Hepatocyte (in vitro differentiated cells): ENCODE measurements at places on chromosomes 1 and 21. TPM values are rescaled to one million over a fixed set of nuclear protein-coding genes. Genes with fewer than 3 reads are reported as not detected.

Gene ST6GALNAC5
- polyA plus RNA-seq, result 1.6 and 3.7 TPM in 2 replicates

Gene FMN2
- polyA plus RNA-seq, result 1.2 TPM in 1 of 2 replicates, not detected in the other

Gene SPRR2F
- 26.1 and 42.2 TPM in 2 replicates for polyA plus RNA-seq

Gene FCRL1
- polyA plus RNA-seq, result not detected in 2 replicates

- no peak for DNase-seq
These were observed 2.4 kb downstream of the RCAN1 start for GRCh38 chr21:34612557-34612956.

DNA sequence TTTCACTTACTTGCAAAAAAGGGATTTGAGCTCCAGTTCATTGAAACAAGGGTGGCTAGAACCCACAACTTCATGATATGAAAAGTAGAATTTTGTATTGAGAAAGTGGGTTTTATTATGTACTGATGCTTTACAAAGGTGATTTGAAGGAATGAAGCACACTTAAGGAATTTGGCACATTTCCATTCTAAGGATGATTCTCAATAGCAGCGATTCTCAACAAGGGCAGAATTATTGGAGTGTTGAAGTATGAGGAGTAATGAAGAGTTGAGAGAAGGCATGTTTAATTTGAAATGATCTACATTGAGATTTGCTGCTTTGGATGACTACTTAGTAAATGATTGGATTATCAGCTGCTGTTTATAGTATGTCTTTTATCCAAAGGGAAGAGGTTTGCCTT, 54.7 kb downstream of the FNBP1L start:
- DNase-seq, result no peak

GRCh38 chr1:231817801-231818200, 191.2 kb downstream of the DISC1 start:
- DNase-seq, result no peak

GRCh38 chr1:193479187-193479586, 292.8 kb upstream of the B3GALT2 start:
- no peak for DNase-seq
